Mammary epithelial cell (primary cell): ENCODE measurements at places on chromosomes 6 and 20. TPM values are rescaled to one million over a fixed set of nuclear protein-coding genes. Genes with fewer than 3 reads are reported as not detected.

Gene RBBP8NL
- polyA plus RNA-seq, result 0.03 TPM

Gene CST2
- polyA plus RNA-seq, result not detected

Gene PI16
- polyA plus RNA-seq, result not detected

DNA sequence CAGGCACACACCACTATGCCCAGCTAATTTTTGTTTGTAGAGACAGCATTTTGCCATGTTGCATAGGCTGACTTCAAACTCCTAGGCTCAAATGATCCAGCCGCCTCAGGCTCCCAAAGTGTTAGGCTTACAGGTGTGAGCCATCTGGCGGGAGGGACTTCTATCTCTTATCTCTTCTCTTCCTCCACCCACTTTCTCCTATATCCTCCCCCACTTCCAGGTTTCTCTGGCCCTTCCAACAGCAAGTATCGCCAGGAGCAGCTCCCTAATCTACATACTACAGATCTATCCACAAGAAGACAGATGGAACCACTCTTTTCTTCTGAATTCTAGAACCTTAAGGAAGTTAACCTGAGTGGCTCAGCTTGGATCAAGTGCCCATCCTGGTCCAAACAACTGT is 5.1 kb upstream of the TOP1 start:
- DNase-seq, result no peak

Gene NKAPL
- 0.34 TPM for polyA plus RNA-seq

DNA sequence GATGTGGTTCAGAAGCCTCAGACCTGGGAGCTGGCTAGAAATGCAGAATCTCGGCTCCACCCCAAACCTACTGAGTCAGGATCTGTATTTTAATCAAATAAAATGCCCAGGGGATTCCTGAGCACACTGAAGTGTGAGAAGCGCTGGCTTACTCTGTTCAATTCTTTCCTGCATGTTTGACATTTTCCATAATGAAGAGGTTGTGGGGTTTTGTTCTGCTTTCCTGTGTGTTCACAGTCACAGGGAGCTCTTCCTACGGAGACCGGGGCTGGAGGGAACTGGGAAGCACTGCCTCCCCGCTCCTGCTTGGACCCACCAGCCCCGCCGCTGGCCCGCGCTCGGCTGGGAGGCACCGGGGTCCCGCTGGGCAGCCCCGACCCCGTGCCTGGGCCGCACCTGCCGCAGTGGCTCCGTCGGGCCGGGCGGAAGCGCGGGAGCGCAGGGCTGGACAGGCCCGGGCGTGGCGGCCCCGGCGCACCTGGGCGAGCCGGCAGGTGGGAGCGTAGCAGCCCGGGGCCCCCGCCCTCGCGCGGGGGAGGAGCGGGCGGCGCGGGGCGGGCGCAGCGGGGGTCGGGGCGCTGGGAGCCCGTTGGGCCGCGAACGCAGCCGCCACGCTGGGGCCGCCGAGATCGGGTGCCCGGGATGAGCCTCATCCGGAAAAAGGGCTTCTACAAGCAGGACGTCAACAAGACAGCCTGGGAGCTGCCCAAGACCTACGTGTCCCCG is at the start of gene MAPK13:
Gene MAPK13, plus strand, starts transcription at position 573 of the 726 bp plus-strand sequence. Its CDS starts 70 bp downstream, at position 643.
- DNase-seq, result no peak

DNA sequence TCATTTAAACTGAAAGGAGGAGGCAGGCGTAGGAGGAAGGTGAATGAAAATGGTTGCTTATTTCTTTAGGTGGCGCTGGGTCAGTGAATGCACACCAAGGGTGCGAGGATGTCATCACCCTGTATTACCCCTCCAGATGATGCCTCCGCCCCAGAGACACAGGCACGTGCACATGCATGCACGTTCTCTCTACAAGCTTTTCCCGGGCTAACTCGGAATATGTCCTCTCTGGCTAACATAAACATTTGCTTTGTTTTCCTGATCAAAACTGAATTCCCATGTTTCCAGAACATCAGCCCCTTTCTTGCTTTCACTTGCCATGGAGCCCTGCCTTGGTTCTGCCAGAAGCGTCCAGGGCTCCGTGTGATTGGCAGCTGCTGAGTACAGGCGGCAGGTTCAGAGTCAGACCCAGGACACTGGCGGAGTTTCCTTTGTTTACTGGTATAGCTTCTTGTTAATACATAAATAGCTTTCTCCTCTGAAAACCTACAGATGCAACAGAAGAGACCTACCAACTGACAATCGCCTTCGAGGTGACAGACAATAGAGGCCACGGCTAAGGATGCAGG is 131.2 kb upstream of the RPS6KA2 start:
- no peak for DNase-seq

DNA sequence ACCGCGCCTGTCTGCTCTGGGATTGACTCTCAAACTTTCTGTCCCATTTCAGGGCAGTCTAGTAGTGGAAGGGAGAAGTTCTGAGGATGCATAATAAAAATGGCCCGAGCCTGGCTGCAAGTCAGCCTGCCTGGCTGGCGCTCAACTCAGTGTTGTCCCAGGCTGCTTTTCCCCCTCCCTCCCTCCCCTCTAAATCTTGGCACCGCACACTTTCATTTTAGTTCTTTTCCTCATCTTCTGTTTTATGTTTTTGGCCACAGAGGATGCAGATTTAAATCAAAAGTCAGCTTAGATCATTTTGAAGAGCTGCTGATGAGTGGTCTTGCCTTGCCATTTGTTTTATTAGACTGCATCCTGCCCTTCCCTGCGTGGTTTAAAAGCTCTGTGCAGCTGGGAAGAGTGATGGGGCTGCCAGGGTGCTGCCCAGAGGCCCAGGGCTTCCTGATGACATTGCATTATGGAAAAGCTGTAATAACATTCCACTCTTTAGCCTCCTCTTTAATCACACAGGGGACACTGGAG is 6.5 kb upstream of the UQCC2 start:
- DNase-seq, result no peak

DNA sequence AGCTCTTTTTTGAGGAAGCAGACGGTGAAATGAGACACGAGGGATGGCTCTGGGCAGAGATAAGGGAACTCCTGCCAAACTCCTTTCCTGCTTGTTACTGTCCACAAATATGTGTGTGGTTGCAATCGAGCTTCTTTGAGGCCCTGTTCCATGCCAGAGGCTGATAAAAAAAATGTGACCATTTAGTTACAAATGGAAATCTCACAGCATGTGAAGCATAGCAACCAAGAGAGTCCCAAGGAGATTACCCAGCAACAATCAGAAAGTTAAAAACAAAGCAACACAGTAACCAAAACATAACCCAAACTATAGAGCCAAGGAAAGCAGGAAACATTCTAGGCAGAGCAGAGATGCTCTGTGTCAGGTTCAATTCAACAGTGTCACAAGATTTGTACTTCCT is 35.4 kb upstream of the HMGN3 start:
- peak; percentile 66 for DNase-seq

DNA sequence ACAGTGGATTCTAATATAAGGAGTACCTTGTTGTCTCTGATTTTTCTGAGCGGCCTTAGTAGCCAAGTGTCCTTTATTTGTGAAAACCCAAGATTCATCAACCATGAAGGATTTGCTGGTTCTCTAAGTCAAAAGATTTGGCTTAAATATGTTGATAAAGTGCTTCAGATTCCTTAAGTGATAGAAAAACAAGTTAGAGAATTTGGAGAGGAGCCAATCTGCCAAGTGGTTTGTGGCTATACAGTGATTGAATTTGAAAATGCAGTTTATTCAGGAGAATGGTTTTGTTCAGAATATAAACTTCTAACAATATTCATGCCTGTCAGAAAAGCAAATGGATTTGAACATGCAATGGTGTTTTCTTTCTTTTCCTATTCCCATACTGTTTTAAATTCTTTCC is 54.8 kb downstream of the CAP2 start:
- no peak for DNase-seq

- no peak for DNase-seq
Measured at GRCh38 chr20:4490045-4490444, 231.7 kb upstream of the PRND start.

DNA sequence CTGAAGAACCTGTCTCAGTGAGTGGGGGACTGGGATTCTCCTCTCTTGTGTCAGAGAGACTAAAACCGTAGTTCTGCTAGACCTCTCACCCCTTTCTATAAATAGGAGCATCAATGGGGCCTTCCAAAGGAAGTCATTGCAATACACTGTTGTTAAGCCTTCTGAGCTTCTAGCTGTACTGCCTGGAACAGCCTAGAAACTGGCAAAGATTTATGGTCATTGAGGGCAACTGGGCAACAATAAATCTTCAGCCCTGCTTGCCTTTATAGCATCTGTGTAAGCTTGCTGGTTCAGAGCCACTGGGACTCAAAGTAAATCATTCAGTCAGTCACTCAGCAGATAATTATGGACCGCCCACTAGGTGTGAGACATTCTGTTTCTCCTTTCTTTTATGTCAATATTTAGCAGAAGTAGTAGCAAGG is 53.2 kb downstream of the PPP1R14C start:
- no peak for DNase-seq

DNA sequence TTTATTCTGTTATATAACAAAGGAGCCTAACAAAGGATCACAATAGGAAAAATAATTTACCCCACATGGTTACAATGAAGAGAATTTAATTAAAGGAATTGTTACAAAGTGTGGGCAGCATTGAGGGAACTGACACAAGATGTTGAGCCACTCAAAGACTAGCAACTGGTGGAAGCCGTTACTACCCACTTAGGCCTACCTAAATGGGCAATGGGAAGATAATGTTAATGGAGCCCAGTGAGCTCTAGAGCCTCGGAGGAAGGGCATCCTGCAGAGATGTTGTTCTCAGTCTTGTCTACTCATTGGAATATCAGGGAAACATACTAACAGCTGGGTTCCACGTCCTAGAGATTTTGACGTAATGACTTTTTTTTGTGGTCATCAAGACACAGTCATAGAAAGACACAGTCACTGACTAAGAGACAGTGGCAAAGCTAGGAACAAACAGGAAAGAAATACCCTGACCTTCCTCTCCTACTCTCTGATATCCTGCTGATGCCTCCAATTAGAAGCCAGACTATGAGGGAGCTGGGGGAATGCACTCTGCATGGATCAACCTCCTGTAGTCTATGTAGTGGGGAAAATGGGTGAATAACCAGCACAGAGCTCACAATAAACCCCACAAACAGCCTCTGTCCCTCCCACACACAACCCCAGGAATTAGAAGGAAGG is 523.8 kb upstream of the FLRT3 start:
- no peak for DNase-seq

DNA sequence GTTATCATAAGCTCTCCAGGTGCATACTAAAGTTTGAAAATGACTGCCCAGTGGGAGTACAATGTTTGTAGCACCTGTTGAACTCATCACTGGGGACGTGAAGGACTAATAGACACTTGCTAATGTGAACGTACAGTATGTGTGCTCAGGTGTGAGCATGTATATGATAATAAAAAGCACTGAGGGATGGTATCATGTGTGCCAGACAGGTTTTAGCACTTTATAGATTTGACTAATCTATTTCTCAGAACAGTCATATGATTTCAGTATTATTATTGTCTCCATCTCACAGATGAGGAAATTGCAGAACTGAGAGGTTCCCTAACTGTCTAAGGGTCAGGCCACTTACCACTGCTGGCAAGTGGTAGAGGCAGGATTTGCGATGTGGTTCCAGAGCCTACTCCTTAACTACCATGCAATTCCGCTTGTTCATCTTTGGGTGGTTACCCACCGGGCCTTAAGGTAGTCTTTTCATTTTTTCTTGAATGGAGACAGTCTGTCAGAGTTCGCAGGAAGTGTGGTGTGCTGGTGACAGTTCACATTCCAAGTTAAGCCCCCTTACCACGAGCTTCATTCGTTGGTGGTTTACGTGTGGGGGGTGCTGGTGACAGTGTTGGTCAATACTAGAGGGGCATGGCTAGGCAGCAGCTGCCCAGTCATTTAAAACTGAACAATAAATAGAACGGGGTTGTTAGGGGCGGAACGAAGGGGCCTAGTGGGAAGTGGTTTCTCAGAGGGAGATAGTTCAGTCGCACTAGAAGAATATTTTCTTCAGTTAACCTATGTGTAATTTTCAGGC is 46.8 kb downstream of the RREB1 start:
- DNase-seq, result no peak

DNA sequence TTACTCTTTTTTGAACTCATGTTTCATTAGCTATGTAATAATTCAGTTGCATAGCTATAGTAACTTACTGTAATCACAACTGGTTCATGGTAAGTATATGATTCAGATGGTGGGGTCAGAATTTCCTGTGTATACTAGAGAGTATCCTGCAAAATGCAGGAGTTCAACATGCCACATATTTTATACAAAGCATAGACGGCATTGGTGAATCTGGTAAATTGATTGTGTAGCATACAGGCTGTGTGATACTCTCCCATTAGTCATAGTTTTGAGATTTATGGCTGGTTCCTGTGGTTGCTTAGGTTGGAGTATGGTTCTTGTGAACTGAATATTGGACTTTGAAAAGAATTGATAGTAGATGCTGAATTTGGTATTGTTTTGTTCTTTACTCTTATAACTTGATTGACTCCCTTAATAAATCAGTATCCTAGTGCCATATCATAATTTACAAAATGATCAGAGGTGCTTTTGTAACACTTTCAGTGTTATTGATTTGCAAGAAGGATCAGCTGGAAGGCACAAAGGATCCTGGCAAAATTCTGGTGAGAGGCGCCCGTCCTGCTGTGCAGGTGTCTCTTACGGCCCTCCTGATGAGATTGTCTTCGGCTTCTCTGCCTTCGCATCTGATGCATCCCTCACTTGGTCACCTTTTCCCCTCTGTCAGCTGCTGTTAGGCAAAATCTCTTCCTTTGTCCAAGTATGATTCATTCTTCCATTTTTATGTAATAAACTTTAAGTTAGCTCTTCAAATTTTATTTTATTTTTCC is 22.6 kb downstream of the SNX9 start:
- no peak for DNase-seq

DNA sequence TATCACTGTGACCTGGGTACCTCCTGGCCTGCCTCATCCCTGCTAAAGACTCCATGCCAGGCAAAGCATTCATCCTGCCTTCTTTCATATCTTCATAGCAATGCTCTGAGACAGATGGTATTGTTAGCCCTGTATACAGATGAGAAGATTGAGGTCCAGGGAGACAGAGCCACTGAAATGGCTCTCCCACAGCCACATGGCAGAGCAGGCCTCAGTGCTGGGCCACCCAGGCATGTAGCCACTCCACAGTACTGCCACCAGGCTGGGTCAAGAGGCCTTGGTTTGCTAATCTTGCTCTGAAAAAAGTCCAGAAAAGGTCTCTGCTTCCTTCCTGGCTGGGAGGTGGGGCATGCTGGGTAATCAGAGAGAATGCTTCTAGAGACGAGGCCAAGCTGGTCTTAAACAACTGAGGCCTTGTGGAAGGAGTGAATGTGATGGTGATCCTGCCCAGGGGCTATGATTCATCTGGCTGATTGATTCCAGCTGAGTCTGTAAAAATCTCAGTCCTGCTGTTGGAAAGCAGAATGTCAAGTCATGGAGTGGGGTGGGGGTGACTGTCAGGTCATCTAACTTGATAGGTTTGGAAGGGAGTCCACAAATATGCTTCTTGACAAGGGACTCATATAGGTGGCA is 29.8 kb downstream of the HM13 start:
- DNase-seq, result peak; percentile 72

Gene CDH4
- polyA plus RNA-seq, result 11.5 TPM
